AG10803 (cell line): ENCODE measurements at places on chromosomes 7 and 10.
A peak's percentile ranks its signal among the peaks of the same experiment; 100 is the strongest.

GRCh38 chr10:79116368-79116767, 47.6 kb downstream of the ZMIZ1 start:
- DNase-seq = no peak

- peak; percentile 24 for DNase-seq
These were observed 134.8 kb downstream of the PDE1C start for GRCh38 chr7:31935124-31936054.

GRCh38 chr10:32538256-32538655, 92.3 kb downstream of the CCDC7 start:
- DNase-seq = no peak

GRCh38 chr7:132082394-132082793, 493.9 kb downstream of the PLXNA4 start:
- no peak for DNase-seq

DNA sequence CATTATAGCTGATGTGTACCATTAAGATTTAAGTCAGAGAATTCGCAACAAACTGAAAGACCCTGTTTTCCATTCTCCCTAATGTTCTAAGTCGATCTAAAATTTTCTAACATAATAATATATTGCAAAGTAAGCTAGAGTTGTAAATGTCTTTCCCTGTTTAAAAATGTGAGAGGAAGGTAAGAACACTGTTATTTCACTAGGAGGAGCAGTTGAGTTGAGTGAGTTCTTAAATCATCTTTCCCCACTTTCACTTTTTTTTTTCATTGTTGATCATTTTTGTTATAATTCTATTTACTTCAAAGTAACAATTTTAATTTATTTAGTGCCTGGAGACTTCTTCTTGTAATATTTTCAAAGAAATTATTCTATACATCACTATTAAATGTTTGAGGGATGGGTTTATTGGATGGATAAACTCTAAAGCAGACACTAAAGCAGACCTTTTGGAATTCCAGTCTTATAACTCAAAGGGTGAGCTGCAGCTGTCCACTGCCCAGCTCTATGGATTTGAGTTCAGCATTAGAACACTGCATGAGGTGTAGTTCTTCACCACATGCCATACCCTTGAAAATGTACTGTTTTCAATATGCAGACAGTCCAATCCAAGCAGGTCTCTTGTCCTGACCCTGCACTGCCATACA, 181.3 kb upstream of the FZD1 start:
- peak; percentile 49 for DNase-seq

DNA sequence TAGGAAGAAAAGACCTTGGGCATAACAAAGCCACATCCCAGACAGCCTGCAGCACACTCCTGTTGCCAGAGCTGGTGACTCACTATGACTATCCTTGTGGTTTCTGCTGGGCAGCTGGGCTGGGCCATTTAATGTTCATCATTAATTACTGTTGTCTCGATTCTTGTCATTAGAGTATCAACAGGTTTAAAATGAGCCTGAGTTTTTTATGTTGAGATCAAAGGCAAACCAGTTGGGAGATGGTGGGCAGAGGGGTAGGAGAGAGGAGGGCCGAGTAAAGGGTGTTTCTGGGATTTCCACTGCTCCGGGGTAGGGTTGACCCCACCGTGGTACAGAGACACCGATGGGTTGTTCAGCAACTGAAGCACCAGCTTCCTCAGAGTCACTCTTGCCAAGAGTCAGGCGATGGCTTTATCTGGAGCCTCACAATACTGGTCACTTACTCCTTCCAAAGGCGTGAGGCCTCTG, 128.7 kb upstream of the LYZL1 start:
- peak; percentile 81 for DNase-seq

DNA sequence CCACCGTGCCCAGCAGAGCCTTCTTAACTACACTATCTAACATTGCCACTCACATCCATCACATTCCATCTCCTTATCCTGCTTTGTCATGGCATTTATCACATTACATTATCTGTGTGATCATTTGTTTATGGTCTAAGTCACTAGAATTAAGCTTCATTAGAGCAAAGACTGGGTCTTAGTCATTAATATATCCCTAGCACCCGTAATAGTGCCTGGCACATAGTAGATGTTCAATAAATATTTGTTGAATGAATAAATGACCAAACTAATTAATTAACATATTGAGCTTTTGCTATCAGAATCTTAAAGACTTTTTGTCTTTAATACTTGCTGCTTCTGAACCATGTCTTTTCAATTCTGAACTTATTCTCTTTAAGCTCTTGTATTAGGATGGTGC, 5.9 kb upstream of the COPG2 start:
- DNase-seq = no peak

GRCh38 chr10:125084191-125084613, 76.2 kb downstream of the CTBP2 start:
- DNase-seq = peak; percentile 91

DNA sequence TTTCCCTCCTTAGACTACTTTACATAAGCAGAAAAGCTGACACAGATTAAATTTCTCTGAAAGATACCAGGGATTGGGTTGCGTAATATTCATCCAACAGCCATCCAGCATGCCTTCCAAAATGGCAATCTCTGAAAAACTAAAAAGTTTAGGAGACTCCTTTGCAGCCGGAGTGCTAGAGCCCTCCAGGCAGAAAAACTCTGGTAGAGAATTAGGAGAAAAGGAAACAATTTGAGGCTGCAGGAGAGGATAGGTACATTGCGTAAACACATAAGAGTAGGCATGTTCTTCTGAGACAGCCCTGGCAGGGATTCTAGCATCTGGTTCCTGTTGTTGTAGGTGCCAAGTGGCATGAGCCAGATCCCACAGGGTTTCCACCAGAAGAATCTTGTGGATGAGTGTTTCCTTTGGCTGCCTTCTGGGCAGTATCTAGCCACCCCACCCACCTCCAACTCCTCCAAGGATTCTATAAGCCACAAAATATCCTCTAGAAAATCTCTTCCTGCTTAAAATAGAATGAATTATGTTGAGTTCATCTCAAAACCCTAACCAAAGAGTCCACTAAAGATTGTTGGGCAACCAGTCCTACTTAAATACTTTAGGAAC, 402.4 kb downstream of the HGF start:
- DNase-seq = peak; percentile 99

DNA sequence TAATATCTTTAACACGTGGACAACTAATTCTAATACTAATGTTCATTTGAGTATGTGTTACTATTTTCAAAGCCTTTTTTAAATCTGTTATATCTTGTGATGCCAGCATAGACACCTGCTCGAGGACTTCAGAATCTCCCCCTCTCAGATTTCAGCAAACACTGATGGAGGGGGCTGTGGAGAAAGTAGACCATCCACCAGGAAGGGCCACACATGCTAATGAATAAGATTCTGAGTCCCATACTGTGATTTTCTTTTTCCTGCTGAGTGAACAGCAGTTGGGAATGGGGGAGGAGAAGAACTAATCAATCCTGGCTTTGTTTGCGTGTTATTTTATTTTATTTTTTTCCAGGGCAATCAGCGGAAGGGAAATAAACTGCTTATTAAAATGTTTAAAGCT, 157.9 kb upstream of the CSTF2T start:
- no peak for DNase-seq

GRCh38 chr10:21517134-21518031, 8.1 kb downstream of the SKIDA1 start:
- DNase-seq = peak; percentile 58

GRCh38 chr7:41187322-41187721, 515.6 kb downstream of the INHBA start:
- DNase-seq = no peak

DNA sequence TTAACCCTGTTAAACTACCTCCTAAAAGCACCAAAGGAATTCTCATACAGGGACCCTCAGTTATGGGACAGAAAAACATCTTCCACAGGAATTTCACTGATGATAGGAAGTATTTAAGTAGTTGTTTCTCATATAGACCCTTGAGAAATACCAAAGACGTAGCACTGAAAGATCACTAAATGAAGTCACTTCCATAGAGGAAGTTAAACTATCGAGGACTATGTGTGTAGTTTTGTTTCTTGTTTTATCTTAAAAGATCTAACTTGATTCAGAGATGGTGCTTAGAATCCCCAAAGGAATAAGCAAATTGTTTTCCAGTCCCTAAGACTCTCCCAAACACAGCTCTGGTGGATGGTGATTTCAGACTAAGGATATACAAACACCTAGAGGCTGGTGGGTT, 94.8 kb upstream of the AFAP1L2 start:
- DNase-seq = no peak

DNA sequence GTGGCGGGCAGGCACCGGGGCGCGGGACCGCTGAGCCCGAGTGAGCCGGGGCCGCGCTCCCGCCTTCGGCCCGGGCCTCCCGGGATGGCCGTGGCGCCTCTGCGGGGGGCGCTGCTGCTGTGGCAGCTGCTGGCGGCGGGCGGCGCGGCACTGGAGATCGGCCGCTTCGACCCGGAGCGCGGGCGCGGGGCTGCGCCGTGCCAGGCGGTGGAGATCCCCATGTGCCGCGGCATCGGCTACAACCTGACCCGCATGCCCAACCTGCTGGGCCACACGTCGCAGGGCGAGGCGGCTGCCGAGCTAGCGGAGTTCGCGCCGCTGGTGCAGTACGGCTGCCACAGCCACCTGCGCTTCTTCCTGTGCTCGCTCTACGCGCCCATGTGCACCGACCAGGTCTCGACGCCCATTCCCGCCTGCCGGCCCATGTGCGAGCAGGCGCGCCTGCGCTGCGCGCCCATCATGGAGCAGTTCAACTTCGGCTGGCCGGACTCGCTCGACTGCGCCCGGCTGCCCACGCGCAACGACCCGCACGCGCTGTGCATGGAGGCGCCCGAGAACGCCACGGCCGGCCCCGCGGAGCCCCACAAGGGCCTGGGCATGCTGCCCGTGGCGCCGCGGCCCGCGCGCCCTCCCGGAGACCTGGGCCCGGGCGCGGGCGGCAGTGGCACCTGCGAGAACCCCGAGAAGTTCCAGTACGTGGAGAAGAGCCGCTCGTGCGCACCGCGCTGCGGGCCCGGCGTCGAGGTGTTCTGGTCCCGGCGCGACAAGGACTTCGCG, 534 bp downstream of the FZD9 start:
- no peak for DNase-seq

- DNase-seq = peak; percentile 4
These were observed 6.7 kb upstream of the PAXIP1 start for GRCh38 chr7:155009570-155010157.

- no peak for DNase-seq
These were observed 9.0 kb downstream of the AEBP1 start for GRCh38 chr7:44112997-44113763.

- DNase-seq = no peak
These were observed 28.6 kb downstream of the LSMEM1 start for GRCh38 chr7:112509402-112509801.

GRCh38 chr7:15703732-15704131, 17.2 kb upstream of the MEOX2 start:
- no peak for DNase-seq

GRCh38 chr10:71873582-71874211, 22.6 kb upstream of the PSAP start:
- no peak for DNase-seq

- no peak for DNase-seq
These were observed 227.1 kb upstream of the MBL2 start for GRCh38 chr10:52999681-53000080.

DNA sequence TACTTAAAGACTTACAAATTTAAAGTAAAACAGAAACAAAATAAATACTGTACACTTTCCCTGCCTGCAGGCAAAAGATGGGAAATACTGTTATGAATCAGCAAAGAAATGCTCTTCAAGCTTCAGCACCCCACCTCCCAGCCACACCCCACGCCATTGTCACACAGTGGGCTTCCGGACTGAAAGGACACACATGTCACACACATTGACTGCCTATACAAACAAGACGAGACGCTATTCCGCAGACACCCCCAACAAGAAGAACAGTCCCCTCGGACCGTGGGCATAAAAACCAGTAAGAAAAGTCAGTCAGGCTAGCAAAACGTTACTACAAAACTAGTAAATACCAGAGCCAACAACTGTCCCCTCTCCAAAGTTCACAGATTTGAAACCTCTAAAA, 22.2 kb upstream of the PARP12 start:
- DNase-seq = no peak

GRCh38 chr7:30764030-30764975, 6.9 kb upstream of the MINDY4 start:
- DNase-seq = peak; percentile 85

DNA sequence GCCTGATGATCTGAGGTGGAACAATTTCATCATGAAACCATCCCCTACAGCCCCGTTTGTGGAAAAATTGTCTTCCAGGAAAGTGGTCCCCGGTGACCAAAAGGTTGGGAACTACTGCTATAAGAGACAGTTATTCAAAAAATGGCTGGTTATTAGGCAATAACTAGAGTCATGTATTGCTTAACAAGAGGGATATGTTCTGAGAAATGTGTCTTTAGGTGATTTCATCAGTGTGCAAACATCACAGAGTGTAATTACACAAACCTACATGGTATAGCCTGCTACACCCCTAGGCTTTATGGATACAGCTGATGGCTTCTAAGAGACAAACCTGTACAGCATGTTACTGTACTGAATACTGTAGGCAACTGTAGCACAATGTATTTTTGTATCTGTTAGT, 71.3 kb upstream of the CSTF2T start:
- DNase-seq = peak; percentile 54

- DNase-seq = no peak
These were observed 404.9 kb upstream of the PRKCQ start for GRCh38 chr10:6984971-6985370.

GRCh38 chr7:131170440-131171271, 157.0 kb upstream of the MKLN1 start:
- DNase-seq = peak; percentile 51

DNA sequence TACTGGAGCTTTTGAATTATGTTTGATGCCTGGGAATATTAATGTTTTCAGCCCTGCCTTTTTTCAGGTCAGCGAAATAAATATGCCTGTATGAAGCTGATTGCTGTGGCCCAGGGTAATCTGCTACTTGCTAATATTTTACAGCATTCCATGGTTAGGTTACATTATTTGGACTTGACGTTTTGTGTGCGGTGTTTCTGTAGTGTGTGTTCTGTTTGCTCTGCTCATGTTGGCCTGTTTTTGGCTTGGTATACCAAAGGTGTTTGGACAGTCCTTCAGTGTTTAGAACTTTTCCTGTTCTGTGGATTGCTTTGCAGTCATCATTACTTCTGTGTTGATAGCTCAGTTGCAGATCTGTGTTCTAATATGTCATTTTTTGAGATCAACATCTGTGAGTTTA, 11.5 kb downstream of the ZRANB1 start:
- DNase-seq = no peak

- DNase-seq = no peak
These were observed 195.8 kb upstream of the NEBL start for GRCh38 chr10:21092683-21093524.

GRCh38 chr10:95661818-95662217, 5.3 kb upstream of the ALDH18A1 start:
- DNase-seq = no peak

GRCh38 chr7:122896509-122896908, 10.2 kb upstream of the CADPS2 start:
- DNase-seq = no peak

GRCh38 chr7:118352867-118353453, 128.5 kb downstream of the ANKRD7 start:
- no peak for DNase-seq

DNA sequence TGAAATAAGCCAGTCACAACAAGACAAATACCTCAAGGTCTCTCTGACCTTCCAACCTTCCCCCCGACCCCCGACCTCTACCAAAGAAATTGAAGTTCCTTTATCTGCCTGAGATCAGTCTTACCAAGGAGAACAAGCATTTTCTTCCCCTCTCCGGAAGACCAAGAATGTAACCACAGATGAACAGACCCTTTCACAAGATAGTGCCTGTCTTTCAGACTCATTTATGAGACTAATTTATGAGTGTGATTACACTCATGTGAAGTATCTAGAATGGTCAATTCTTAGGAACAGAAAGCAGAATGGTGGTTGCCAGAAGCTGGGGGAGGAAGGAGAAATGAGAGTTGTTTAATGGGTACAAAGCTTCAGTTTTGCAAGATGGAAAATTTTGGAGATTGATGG, 108.9 kb upstream of the MKLN1 start:
- DNase-seq = no peak
